ENCODE measurements at places on chromosomes 1 and 21.

- DNase-seq = no peak
Measured at GRCh38 chr21:41952568-41953248, 1.1 kb downstream of the C2CD2 start.

- no peak for DNase-seq
Measured at GRCh38 chr1:180160357-180160756, 5.7 kb downstream of the QSOX1 start.

- DNase-seq = no peak
Measured at GRCh38 chr1:101532377-101532776, 295.6 kb downstream of the S1PR1 start.

- no peak for DNase-seq
Measured at GRCh38 chr1:203011582-203011981, 4.4 kb downstream of the TMEM183A start.

DNA sequence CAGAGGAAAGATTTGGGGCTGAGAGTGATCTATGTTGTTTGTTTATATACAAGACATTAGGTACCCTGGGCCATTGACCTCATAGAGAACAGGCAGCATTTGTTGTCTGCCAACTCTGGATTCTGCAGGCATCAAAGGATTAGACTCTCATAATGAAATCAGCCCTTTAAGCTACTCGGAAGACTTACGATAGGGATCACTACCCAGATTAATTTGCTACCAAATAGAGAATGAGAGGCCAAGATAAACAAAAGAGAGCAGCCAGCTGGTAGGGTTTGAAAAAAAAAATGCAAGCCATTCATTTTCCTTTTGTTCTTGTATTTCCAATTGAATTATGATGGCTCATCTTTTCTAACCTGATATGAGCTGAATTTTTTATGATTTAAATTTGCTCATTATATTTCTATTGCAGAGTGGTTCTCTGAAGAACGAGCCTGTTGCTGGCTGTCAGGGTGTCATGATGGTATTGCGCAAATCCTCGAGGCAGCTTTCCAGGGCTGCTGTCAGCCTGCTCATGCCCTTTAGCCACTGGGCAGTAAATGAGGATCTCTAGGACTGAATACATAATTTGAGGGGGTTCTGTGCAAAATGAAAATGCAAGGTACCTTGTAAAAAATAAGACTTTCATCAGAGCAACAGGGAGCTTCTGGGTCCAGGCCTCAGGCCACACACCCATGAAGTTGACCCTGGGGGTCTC, 116.4 kb upstream of the KCNJ15 start:
- DNase-seq = peak; percentile 69

GRCh38 chr1:57800376-57800775, 376.5 kb upstream of the DAB1 start:
- no peak for DNase-seq

DNA sequence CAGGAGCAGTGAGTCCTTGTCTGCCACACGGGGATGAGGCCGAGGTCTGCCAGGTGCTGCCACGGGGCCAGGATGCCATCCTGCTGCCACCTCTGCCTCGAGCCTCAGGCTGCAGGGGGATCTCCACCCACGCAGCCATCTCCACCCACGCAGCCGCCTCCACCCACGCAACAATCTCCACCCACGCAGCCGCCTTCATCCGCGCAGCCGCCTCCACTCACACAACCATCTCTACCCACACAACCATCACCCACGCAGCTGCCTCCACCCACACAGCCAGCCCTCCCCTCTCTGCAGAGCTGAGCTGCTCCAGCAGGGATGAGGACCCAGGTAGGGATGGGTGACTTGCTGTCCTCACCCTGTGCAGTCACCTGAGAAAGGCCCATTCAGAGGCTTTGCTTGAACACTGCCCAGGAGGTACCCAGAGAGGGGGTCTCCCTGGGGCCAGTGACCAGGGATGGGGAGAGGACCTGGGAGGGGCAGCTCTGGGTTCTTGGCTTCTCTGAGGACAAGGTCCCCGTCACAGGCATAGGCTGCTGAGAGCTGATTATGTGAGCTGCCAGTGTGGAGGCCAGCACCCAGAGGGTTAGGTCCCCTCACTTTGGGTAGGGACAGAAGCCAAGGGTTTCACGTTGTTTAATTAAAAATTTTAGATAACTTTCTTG, 46.6 kb upstream of the TTC34 start:
- no peak for DNase-seq

DNA sequence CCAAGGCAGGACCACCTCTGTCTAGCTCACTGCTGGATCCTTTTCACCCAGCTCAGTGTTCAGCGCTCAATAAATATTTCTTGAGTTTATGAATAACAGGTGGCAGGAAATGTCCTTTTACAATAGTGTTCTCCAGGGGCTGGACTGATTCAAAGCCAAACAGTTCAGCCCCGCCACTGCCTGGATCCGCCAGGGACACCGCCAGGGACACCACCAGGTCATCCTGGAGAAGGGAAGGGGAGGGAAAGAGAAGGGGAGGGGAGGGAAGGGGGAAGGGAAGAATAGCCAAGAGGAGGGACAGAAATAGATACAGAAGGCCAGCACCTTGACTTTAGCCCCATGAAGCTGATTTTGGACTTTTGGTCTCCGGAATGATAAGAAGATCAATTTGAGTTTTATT, 255.6 kb downstream of the GRIK3 start:
- no peak for DNase-seq

- no peak for DNase-seq
Measured at GRCh38 chr1:154619181-154619948, 11.4 kb upstream of the ADAR start.

DNA sequence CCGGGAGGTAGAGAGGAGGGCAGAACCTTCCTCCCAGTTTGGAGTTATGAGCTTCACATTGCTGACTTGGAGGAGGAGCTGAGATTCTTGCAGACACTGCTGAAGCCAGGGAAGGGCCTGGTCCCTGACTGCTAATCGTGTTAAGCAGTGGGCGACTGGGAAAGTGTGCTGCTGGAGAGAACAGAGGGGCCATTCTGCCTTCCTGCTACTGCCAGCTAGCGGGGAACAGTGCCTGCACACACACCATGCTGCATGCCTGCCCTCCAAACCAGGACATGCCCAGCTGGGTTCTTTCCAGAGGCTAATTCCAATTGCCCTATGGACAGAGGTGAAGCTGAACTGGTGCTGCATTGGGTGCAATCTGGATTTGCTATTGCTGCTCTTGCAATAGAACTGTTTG, 281.4 kb downstream of the AJAP1 start:
- no peak for DNase-seq

GRCh38 chr1:97895278-97895677, 25.6 kb downstream of the DPYD start:
- no peak for DNase-seq

DNA sequence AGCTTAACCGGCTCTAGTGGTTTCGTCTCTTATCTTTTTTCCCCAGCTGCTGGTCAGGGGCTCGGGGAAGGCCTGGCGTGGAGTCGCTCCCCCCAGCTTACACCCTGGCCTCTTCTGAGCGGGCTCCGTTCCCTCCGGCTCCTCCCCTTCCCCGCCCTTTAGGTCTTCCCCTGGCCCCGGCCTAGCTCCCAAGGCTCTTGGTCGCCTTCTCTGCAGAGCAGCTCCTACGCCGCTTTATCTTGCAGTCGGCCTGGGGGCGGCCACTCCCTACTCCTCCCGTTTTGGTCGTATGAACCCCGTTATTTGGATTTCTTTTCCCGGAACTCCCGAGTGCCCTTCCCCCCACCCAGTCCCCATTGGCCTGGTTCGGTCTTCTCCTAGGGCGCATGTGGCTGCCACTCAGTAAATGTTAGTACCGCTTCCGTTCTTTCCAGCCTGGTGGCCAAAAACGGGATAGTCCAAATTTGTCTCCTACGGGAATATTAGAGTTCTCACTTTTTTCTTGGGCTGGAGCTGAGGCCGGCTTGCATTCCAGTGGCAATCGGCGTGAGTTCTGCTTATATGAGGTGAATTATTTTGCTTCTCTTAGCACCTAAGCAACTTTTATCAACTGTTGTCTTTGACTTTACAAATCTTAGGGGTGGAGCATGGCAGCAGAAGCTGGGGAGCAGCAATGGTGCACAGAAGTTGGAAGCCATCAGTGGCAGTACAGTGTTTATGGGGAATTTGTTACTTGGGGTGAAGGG, 467 bp downstream of the THRAP3 start:
- DNase-seq = peak; percentile 92

GRCh38 chr1:97996880-97997279, 76.0 kb upstream of the DPYD start:
- DNase-seq = no peak

DNA sequence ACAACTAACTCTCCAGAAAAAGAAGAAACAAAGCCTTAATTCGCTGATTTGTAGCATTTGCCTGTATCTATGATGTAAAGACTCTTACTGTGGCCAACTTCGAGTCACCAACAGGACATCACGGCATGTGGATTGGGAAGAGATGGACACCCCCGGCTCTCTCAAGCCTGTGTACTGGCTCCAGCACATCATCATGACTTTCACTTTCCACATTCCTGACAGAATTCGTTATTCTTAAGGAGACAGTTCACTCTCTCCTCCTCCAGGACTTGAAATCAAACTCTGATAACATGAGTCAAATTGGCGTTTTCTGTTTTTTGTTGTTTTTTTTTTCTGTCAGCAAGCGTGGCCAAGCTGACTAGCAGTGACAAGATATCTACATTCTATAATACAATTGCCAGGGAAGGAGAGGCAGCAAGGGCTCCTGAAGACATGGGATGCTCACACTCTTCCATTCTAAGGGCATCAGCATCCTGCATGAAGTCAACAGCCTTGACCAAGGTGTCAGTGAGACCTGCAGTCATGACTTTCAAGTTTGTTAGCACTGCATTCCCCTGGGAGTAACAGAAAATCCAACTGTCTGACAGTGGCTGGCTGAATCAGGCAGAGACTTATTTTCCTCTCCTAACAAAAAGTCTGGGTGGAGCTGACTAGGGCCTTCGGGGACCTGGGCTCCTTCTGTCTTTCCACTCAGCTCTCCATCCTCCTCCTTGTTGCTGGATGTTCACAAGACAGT, 13.3 kb upstream of the TRAF3IP3 start:
- no peak for DNase-seq

DNA sequence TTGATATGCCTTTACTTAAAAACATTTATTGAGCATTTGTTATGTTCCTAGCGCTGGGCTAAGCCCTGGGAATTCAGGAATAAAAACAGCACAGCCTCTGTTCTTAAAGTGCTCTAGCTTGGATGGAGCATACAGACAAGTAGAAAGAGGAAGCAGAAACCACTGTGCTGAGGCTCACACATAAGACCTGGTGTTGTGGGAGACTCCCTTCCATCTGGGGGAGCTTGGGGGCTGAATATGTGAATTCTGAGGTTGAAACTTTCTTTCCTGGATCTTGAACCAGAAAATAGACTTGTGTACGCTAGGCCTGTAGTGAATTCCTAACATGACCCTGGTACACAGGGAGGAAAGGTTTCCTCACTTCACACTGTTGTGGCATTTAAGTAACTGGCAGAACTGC, 209.9 kb downstream of the ZNF326 start:
- no peak for DNase-seq

DNA sequence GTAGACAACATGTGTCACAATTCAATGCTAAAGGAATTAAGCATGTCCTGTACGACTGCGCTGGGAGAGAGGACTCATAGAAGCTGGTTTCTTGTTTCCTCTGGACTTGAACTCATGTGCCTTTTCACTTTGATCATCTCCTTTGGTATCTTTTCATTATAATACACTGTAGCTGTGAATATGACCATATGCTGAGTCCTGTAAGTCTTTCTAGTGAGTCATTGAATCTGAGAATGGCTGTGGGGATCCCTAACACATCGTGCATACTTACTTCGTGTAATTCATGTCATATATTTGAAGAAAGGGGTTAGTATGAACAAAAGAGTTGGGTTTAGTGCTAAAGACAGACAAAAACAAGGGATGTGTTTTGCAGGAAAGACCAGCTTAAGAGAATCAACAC, 148.1 kb upstream of the RUNX1 start:
- no peak for DNase-seq

- DNase-seq = no peak
Measured at GRCh38 chr1:53442299-53442698, 16.9 kb upstream of the DMRTB1 start.

- DNase-seq = no peak
Measured at GRCh38 chr1:30092051-30092858, 631.1 kb downstream of the MATN1 start.

DNA sequence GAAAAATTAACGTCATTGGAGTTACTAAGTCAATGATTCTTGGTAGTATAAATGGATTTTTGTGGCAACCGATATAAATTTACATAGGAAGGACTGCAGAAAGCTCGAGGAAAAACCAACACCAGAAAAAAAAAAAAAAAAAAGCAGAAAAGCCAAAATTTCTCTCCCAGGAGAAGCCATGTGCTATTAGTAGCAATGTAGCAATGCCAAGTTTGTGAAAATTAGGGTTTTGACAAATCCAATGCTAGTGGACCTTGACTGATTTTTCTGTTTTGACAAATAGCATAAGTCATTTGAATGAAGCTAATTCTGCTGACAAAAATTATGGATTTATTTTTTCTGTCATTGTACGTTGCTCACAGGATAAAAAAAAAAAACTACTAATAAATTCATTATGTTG, 1561.9 kb downstream of the MRPL39 start:
- DNase-seq = no peak

DNA sequence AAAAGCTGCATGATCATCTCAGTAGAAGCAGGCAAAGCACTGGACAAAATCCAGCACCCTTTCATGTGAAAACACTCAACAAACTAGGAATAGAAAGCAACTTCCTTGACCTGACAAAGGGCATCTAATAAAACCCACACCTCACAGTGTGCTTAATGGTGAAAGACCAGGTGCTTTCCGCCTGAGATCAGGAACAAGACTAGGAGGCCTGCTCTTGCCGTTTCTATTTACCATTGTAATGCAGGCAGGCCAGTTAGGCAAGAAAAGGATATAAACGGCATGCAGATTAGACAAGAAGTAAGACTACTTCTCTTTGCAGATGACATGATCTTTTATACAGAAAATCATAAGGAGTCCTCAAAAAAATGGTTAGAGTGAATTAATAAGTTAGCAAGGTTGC, 37.2 kb downstream of the SLC37A1 start:
- DNase-seq = no peak

- DNase-seq = no peak
Measured at GRCh38 chr1:50861772-50862171, 98.3 kb downstream of the FAF1 start.

- no peak for DNase-seq
Measured at GRCh38 chr1:209354840-209355165, 228.7 kb upstream of the CAMK1G start.

DNA sequence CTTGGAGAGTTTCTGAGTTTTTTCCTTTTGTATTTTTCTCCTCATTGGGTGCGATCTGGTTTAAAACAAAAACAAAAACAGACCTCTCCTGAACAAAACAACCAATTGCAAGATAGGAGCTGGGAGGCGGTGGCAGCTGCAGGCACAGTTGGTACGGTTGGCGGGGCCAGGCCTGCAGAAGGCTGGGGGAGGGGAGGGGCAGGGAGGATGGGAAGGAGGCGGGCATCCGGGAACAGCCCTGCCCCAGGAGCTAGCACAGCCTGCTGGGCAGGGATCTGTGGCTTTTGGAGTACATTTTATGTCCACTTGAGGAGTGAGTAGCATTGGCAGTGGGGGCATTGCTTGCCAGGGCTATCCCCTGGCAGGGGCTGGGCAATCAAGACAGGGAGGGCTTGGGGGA, 5.2 kb downstream of the CAPN9 start:
- DNase-seq = no peak
